ENCODE measurements at places on chromosomes 5 and 9.

DNA sequence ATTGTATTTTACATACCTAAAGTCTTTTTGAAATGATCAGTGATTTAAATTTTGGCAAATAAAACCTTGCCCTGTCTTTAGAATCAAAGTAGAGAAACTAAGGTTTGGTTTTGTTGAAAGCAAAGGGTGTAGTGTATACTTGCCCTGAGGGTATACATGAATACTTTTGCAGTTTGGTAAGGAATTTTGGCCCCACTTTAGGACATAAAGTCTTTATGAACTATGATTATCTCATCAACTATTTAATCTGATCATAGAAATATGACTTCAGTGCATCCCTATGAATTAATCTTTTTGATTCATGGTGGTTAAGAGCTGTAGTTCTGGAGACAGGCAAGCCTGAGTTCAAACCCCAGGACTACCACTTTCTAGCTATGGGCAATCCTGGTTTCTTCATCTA lies 17.7 kb downstream of the RAD1 start:
- DNase-seq = no peak

DNA sequence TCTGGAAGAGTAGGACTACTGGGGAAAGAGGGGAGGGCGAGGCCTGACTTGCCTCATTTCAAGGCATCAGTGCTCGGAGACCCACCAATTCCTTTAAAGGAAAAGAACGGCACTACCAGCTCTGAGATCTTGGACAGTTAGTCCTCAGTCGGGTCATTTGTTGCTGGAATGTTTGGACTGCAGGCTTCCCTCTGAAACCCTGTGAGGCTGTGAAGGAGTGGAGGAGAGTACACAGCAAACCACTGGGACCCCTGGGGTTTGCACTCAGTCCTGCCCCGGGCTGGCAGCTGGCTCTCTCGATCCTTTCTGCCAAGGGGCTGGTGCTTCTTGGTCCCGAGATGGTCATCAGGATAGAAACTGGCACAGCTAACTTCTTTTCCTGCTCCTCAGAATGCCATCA lies 194.5 kb downstream of the TRIO start:
- no peak for DNase-seq

GRCh38 chr9:121299467-121300282 lies 31.7 kb downstream of the GSN start:
- DNase-seq = peak; percentile 38

GRCh38 chr9:129175825-129176633 lies 2.0 kb downstream of the IER5L start:
- DNase-seq = peak; percentile 68

GRCh38 chr9:5735072-5735471 lies 97.8 kb downstream of the ERMP1 start:
- DNase-seq = no peak

- peak; percentile 38 for DNase-seq
Measured at GRCh38 chr9:105475302-105475701, 27.5 kb downstream of the FSD1L start.

- DNase-seq = no peak
Measured at GRCh38 chr5:142013734-142014521, 1.1 kb upstream of the GNPDA1 start.

GRCh38 chr9:99070681-99071080 lies 34.2 kb upstream of the TGFBR1 start:
- no peak for DNase-seq

DNA sequence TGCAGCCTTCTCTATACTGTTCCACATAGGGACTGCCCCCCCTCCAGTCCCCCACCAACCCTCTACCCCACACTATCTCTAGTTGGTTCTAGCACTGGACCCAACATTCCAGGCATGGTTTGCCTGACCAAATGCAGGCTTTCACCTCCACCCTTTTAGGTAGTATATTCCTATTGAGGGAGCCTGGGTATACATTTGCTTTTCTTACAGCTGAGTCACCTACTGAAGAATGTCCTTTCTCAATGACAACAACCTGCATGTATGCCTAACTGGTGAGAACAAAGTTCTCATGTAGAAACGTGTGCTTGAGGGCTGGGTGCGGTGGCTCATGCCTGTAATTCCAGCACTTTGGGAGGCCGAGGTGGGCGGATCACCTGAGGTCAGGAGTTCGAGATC lies 8.2 kb downstream of the TNIP1 start:
- no peak for DNase-seq

DNA sequence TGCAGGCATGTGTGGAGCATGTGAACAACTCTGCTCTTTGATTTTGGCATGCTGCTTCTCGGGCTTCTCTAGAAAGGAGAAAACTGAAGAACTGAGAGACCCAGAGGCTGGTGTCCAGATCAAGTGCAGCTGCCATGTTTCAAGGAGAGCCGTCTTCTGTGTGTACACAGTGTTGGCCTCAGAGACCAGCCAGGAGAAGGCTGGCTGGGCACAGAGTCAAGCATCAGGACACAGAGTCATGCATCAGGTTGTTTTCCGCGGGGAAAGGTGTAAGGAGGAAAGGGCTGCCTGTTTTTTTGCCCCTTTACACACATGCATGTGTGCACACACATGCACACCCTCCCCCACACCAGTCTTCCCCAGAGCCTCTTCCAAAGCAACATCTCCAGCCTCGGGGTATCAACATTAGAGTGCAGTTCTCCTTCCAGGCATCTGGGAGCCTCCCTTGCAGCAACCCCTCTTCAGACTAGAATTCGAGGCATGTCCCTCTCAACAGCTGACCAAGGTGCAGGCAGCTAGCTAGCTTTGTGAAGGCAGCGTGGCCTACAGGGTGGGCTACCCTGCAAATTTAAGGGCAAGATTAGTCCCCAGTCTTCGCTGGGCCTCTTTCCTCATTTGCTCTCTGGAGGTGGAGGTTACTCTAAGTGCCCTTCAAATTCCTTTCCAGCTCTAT lies 180.9 kb downstream of the AOPEP start:
- DNase-seq = no peak

- DNase-seq = no peak
Measured at GRCh38 chr5:143057580-143057999, 287.4 kb downstream of the ARHGAP26 start.

GRCh38 chr9:72139226-72139625 lies 10.0 kb upstream of the GDA start:
- no peak for DNase-seq

GRCh38 chr5:169157064-169157463 lies 143.9 kb downstream of the SLIT3 start:
- DNase-seq = no peak

DNA sequence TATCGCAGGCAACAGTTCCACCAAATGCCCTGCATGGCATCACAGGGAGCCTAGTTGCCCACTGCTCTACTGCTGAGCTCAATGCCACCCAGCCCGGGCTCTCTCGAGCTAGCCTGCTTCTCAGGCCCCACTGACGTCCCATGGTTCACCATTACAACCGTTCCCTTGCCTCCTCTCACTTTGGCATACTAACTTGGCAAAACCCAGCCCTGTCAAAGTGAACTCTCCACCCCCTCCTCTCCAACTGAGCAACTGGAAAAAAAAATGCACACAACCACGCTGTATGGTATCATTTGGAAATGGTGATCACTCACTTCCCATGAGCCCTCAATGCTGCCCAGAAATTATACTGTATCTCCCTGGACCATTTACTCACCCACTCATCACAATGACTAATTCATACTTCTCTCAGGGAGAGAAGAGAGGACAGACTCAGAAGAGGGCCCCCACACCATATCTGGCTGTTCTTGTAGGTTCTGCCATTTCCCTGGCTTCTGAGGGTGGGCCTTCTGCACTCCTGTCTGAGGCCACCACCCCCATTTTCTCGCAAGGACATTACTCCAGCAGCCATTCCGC lies 51.4 kb upstream of the RARS1 start:
- no peak for DNase-seq

DNA sequence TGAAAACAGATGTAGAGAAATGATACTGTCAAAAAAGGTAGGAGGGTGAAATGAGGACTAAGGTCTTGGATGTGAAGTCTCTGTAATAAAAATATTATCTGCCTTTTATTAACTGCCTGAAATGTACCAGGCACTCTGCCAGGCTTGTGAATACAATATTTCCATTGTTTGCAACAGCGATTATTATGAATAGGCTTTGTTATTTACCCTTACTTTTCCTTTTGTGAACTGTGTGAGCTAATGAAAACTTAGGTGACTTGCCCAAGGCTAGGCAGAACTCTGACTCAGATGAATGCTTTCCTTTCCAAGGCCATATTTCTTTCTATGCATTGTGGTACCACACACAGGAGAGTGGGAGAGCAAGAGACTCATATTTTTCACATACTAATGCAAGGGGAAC lies 204.1 kb downstream of the CDH12 start:
- DNase-seq = no peak

GRCh38 chr5:77882670-77883257 lies 106.6 kb upstream of the TBCA start:
- no peak for DNase-seq

DNA sequence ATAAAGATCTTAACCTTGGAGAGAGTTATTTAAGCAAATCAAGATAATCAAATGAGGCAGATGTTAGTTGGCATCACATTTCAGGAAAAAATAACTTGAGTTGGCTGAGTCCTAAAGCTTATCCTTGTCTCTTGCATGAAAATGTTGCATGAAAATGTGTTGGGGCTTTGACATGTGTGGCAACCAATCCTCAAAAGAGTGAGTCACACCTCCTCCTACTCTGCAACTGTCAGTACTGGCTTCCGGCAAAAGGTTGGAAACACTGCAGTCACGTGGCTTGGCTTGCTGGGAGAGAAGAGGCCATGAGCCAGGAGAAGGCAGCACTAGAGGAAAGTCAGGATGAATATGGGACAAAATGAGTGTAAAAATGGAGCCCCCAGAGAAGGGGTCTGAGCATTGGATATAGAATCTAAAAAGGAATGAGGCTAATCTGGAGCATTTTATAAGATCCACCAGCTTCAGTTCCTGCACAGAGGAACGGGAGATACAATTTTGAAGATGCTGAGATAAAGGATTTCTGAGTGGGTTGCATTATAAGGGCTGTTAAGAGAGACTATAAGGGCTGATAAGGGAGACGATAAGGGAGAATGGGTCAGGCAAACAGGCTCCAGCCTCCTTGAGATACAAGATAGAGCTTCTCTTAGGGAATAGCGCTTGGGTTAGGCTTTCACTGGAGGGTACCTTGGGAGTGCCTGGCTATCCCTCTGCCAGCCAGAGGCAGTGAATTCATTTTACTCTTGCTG lies 43.1 kb downstream of the SPATA31D1 start:
- no peak for DNase-seq

GRCh38 chr9:30697958-30698357 lies 1686.5 kb upstream of the ACO1 start:
- DNase-seq = no peak

GRCh38 chr9:87711857-87712800 lies 13.8 kb upstream of the CTSL start:
- no peak for DNase-seq

DNA sequence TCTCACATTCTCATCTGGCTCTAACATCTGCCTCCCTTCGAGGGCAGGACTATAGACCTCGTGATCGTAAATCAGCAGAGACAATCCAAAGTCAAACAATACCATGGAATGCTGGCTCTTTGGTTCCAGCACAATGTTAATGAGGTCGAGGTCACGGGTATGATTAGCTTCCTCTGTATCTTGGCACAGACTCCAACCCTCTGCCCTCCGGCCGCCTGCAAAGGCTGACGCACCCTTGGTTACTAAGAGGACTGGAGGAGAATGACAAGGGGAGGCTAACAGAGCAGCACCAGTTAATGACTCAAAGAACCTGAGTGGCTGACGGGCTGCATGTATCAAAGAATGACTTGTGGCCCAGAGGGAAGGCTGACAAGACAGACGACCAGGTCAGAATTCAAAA lies 10.1 kb downstream of the LHFPL2 start:
- DNase-seq = peak; percentile 60

- DNase-seq = no peak
Measured at GRCh38 chr5:177094224-177095087, 7.7 kb downstream of the FGFR4 start.

DNA sequence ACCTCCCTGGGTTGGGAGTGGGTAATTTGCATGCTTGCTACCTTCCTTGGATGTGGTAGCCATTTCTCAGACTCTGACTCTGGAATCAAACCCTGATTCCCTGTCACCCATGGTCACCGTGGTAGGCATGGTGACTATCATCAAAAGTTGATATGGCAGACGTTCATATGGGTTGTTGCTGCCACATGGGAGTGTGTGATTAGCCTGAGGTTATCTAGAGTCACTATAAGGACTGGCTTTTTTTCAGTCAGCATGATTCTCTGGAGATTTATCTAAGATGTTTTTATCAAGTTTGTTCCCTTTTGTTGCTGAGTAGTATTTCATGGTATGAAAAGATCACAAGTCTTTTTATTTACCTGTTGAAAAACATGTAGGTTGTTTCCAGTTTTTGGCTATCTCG lies 7.0 kb downstream of the RCL1 start:
- DNase-seq = no peak

DNA sequence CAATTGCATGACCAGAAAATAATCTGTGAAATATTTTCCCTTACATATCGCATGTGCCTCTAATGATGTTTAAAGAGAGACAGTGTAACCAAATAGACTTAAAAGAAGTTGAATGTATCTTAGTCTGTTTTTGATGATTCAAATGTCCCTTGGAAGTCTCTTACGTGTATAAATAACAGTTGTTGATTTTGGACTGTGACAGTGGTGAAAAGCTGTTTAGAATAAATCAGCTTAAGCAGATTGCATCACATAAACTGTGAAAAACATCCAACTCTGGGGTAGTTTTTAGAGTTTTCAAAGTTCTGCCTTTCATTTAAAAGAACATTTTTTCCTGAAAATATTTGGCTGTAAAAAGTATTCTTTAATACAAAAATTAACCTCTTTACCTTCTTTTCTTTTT lies 301.1 kb downstream of the PRR16 start:
- no peak for DNase-seq

- DNase-seq = peak; percentile 24
Measured at GRCh38 chr9:34375901-34376595, 650 bp downstream of the MYORG start.

- no peak for DNase-seq
Measured at GRCh38 chr9:87674565-87675299, 51.2 kb upstream of the CTSL start.
